ENCODE measurements at places on chromosomes 6 and 20.

DNA sequence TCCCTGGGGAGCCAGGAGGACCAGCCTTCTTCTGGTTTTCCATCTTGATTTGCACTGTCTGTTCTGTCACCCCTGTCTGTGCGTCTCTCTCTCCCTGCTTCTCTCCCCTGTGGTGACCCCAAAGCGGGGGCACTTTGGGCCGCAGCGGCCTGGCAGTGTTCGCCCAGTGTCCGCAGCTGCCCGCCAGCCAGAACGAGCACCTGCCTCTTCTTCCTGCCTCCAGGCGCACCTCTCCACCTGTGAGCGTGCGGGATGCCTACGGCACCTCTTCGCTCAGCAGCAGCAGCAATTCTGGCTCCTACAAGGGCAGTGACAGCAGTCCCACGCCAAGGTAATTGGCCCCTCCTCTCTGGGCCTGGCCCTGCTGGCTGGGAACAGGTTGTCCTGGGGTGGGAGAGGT is 30.8 kb downstream of the SNPH start:
- no peak for DNase-seq

GRCh38 chr6:134134654-134135053 is 82.2 kb upstream of the SLC2A12 start:
- DNase-seq: no peak

- DNase-seq: no peak
These were observed 193.7 kb downstream of the GJA10 start for GRCh38 chr6:90088009-90088408.

GRCh38 chr20:34999782-35000181 is 44.1 kb downstream of the MYH7B start:
- no peak for DNase-seq

DNA sequence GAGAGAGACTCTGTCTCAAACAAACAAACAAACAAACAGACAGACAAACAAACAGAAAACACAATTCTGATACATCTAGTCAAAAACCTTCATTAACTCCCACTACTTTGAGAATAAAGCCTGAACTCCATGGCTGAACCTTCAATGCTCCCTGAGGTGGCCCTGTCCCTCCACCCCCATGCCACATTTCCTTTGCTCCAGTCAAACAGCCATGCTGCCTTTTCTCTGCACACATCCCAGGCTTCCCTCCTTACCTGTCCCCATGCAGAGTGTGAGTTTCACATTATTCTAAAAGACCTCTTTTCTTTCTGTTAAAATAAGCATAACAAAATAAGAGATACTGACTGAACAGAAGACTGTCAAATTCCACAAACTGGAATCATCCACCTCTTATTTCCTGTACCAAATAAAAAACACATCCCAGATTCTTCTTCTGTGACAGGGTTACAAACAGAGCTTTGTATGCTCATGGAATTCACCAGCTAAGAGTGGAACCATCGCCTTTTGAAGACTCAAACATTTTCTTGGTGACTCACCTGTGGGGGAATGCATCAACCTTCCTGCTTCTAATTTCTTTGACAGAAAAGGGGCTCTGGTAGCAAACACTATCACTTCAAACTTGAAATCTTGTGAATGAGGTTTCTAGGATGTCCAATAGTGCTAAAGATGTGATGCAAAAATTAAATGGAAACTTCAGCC is 71.0 kb upstream of the SLC22A16 start:
- no peak for DNase-seq

DNA sequence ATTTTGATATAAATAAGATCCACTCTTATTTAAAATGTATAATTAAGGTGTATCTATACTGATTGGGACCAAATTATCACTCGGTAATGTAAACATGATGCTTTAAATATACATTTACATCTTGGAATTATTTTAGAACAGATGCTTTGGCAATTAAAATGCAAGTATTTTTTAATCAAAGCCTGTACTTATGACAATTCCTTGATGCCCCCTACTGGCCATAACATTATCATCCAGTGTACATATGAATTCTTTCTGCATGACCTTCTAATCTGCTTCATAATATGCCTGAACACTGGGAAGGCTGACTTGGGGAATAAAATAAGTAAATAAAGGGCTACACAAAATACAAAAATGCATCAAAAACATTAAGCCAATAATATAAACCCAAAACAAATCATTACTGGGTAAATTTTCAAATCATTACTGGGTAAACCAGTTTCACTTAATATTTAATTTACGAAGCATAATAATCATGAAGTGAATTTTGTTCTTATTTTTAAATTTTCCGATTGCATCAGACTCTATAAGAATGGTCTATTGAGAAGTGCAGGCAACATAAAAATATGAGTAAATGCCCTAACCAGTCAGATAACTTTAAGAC is 65.1 kb downstream of the CGA start:
- DNase-seq: no peak

DNA sequence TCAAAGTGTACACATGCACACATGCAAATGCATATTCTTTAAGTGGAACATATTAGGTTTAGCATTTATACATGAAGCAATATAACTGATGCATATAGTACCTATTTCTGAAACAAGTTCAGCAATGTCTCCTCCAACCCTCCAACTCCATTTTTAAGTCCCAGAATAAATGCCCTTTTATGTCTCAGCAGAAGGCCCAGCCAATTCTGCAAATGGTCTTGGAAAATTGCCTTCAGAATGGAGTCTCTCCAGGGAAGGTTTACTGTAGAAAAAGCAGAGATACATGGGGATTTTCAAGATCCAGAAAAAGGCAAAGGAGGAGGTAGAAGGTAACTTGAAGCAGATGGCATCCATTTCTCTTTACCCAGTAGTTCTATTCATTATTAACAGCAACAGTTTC is 633.3 kb downstream of the MAFB start:
- DNase-seq: no peak

GRCh38 chr20:35953387-35954199 is 709 bp downstream of the SCAND1 start:
- DNase-seq: peak; percentile 68

DNA sequence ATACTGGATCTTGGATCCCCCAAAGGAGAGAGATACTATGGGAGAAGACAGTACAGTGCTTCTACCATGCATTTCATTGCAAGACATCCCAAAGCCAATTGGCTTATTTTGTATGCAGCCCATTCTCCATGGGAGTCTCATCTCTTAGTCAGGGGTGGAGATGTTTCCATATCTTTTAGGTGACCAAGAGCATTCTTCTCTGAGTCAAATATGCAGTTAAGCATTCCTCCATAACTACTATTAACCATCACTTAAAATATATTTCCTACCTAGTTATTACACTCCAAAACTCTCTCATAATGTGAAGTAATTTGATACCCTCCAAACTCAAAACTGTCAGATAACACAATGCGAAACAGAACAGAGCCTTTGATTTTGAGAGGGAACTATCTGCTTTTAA is 542.6 kb downstream of the HDGFL1 start:
- DNase-seq: no peak

DNA sequence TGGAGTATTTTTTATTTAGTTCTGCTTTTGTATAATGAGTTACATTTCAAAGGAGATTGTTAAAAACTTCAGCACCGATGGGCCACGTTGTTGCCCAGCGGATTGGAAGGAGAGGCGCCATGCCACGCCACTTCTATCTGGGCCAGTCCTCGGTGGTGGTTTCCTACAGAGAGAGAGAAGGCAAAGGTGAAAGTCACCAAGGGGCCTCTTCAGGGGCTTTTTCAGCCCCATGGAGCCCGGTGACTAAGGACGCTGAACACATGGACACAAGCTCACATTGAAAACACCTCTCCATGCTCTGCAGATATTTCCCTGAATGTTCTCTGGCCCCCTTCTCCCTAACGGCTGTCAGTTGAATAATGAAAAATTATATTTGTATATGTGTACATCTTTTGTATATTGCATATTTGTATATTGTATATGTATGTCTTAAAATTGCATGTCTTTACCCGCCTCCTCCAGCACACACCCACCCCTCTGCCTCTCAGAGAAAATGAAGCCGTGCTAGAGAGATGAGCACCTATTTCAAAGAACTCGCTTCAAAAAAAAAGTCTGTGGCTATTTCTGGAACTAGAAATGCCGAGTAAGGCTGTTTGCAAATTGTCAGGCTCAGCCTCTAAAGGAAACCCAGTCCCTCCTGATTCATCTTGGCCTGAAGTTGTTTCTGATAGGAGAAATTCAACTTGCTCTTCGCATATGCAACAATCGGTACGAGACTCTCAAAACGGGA is 91.9 kb upstream of the CDH4 start:
- DNase-seq: no peak

GRCh38 chr6:72787391-72788031 is 165.6 kb downstream of the KCNQ5 start:
- DNase-seq: no peak

GRCh38 chr20:19605786-19606485 is 152.1 kb upstream of the RIN2 start:
- DNase-seq: no peak

- no peak for DNase-seq
These were observed 255.8 kb upstream of the RAB32 start for GRCh38 chr6:146287691-146288369.

DNA sequence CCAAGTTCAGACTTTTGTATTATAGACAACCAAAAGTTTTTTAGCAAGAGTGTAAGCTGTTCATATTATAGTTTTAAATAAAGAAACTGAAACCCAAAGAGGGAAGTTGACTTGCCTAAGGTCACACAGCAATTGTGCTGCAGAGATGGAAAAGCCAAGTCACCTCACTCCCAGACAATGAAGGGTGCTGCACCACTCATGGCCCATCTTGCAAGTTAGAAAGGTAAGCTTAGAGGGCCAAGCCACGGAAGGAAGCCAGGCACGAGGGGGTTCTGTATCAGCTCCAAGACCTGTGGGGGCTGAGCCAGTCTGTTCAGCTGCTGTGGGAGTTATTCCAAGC is 860 bp downstream of the DEFB124 start:
- DNase-seq: no peak

DNA sequence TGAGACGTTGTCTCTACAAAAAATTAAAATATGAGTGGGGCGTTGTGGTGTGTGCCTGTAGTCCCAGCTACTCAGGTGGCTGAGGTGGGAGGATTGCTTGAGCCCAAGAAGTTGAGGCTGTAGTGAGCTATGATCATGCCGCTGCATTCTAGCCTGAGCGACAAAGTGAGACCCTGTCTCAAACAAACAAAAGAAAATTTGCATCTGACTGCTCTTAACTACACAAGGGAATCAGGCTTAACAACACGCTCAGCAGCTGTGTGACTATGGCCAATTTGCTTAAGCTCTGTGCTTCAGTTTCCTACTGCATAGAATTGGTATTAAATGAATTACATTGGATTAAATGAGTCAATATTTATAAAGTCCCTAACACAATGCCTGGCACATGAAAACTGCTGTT is 24.3 kb upstream of the MRPS10 start:
- DNase-seq: no peak

DNA sequence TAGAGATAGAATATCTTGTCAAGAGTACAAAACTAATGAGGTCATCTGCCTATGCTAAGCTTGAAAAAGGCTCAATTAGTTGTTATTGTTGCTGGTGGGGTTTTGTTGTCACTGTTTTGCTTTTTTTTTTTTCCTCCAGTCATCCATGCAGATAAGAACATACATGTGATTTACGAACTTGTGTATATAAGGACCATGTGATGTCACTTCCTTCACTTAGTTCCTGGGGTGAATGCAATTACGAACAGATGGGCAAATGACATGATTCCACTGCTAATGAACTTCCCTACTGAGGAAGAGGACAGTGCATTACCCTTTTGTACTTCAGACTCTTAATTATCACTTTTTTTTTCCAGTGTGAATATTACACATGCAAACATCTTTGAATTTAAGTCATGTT is 1175.3 kb upstream of the GJE1 start:
- DNase-seq: no peak

DNA sequence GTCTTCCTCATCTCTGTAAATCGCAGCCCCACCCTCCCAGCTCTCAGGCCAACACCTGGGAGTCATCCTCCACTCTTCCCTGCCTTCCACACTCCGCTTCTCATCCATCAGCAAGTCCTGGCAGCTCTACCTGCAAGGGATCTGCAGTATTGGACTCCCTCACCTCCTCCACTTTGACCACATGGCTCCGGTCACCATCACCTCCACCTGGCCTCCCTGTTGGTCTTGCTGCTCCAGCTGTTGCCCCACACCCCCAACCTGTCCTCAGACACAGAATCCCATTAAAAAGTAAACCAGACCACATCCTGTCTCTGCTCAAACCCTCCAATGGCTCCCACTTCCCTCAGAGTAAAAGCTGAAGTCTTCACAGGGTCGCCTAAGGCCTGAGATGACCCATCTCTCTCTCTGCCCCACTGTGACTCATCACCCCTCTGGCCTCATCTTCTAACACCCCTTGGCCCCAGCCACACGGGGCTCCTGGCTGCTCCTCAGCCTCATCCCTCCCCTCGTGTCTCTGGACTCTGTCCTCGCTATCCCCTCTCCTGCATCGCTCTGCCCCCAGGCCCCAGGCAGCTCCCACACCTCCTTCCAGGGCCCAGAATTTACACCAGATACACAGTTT is 185.1 kb upstream of the SULF2 start:
- DNase-seq: no peak

- no peak for DNase-seq
These were observed 20.5 kb downstream of the BCAS4 start for GRCh38 chr20:50815162-50815989.

DNA sequence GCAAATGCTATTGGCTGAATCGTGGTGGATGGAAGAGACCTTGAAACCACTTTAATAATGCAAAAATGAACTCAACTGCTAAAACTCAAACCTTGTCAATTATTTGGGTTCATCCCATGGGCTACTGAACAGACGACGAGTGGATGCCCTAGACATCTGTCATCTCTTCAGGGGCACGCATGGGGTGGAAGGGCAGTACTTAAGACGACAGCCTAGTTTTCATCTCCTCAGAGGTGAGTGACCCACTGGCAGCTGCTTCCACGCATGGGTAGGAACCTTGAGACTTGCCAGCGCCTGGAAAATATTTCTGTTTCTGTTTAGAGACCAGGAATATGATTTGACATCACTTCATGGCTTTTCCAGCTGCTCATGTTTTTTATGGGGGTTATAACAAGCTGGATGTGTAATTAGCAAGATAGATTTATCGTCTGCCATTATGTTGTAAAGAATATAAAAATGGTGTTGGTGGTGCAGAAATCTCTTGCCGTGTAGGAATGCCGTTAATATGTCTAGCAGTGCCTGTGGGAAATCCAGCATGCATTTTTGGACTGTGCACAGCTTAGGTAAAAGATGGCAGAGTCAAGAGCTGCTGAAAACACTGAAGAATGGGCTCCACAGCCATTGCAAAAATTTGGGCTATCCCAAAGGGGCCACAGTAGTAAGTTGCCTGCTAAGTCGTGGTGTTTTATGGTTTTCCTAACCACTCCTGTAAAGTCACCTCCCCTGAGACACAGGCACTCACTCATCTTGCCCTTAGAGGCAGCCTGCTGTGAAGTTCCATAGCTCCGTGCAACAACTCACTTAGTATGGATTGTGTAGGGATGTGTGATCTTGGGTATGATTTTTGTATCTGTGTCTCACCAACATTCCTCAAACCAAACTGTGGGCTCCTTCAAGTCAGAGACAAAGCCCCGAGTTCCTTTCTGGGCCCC is 203.3 kb downstream of the EYA2 start:
- no peak for DNase-seq

GRCh38 chr20:40655451-40655850 is 33.6 kb downstream of the MAFB start:
- DNase-seq: no peak

GRCh38 chr20:63457737-63458136 is 14.7 kb downstream of the KCNQ2 start:
- no peak for DNase-seq

GRCh38 chr6:18141805-18142590 is 12.9 kb downstream of the TPMT start:
- no peak for DNase-seq

GRCh38 chr6:170243386-170243785 is 47.5 kb downstream of the DLL1 start:
- no peak for DNase-seq
